ENCODE measurements at places on chromosomes 6 and 20.

DNA sequence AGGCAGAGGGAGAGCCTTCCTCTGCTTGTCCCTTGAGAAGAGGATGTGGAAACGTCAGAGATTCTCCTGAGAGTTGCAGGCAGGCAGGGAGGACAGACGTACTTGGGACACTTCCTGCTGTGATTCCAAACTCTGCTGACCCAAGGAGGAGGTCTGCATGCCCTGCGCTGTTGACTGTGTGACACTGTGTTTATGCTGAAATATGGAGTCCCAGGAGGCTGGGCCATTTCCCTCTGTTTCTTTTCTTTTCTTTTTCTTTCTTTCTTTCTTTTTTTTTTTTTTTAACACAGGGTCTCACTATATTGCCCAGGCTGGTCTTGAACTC lies 63.5 kb upstream of the BHLHE23 start:
- no peak for DNase-seq

DNA sequence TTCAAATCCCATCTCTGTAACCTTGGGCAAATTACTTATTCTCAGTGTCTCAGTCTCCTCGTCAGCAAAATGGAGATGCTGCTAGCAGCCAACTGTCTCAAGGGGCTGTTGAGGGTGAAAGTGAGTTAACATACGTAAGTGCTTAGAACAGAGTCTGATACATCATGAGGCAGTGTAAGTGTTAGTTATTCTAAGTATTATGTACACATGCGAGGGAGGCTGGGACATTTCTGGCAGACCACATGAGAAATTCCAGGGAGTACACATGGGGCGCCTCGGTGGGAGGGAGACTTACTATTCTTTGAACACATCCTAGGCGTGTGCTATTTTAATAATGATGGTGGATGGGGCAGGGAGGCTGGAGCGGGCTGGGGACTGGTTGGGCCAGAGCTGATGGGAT lies 99.1 kb downstream of the DLGAP4 start:
- DNase-seq: no peak

- DNase-seq: no peak
These were observed 425.6 kb downstream of the PLCB1 start for GRCh38 chr20:8557711-8558110.

GRCh38 chr6:75244063-75244584 lies 523 bp upstream of the COX7A2 start:
- DNase-seq: no peak

- DNase-seq: no peak
These were observed 125.8 kb downstream of the LY86 start for GRCh38 chr6:6714118-6714897.

DNA sequence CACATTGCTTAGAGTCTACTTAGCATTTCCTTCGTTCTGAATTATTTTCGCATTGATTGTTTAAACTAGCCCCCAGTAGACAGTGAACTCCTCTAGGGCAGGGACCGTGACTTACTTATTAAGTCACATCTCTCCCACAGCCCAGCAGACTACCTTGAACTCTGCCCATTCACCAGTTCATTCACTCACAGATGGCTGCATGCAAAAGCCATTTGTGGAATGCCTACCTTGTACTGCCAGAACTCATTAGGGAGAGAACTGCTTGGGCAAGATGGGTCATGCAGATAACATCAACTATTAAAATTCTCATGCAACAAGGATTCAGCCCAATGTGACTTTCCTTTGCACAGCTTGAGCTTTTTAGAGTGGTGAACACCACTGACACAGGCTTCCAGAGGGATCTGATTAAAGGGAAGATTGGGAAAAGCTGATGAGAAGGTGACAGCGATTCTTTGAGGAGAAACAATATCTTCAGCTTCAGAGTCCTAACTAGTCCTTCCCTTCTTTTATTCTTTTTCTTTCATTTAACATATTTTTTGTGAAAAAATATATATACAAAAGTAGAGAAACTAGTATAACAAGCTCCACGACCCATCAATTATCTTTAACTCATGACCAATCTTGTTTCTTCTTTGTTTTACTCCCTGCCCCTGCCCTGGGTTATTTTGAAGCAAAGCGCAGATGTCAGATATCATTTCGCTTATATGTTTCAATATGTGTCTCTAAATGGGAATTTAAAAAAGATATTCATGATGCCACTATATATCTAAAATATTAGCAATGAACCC lies 273.9 kb downstream of the CDC5L start:
- DNase-seq: no peak
